Activated naive CD4-positive, alpha-beta T cell treated with Interleukin-2 at 50 U/mL for 16 hours (primary cell): ENCODE measurements at places on chromosomes 6 and 20.

DNA sequence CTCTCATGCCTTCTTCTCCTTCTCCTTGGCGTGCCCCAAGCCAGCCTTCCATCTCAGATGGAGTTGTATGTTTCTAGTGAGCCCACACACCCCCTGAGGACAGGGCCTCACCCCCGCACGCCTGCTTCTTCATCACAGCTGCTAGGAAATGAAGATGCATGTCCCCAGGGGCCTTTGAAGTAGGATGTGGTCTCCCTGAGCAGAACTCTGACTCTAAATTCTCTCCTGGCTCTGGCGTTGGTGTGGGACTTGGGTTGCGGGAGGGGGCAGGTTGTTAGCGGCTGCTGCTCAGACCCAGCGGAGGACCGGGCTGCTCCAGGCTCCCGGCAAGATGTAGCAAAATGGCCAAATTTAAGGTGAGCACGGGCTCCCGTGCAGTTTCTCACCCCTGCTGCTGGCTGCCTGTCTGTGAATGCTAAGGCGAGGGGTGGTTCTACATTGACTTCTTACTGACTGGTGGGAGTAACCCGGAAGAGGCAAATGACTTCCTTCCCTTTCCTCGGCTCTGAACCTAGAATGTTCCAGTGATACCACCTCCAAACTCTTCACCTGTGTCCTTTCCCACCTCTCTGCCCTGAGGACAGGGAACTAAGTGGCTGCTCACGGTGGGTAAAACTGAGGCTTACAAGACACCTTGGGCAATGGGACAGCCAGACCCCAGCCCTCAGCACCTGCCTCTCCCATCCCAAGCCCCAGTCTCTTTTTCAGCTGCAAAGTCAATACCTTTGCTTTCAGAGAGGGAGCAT, 8.8 kb downstream of the SYNJ2 start:
- no peak for DNase-seq

GRCh38 chr6:148708707-148709106, 38.1 kb upstream of the UST start:
- DNase-seq = no peak

DNA sequence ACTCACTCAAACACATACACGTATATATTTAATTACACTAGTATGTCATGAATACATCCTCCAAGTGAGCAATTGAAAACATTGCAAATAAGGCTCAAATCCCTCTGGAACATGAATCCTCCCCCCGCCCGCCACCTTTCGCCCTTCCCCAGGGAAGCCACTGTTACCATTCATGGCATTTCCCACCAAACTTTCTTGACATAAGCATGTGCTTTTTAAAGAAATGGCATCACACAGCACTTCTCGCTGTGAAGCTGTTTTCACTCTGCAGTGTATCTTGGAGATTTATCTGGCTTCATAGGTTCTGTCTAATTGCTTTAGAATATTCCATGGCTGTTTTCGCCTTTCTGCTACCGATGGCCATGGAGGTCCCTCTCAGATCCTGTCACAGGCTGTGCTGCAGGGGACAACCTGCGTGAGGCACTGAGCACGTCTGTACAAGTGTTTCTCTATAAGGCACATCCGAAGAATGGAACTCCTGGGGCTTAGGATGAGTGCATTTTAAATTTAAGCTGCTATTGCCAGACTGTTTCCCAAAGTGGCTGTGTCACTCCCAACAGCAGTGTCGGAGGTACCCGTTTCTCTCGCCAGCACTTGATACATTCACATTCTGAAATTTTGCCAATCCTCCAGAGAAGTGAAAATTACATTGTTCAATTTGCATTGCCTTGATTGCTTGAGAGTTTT, 22.2 kb upstream of the PHACTR3 start:
- no peak for DNase-seq

GRCh38 chr20:16066571-16066970, 506.7 kb downstream of the KIF16B start:
- DNase-seq = no peak

- DNase-seq = no peak
Measured at GRCh38 chr20:10824750-10825500, 151.1 kb upstream of the JAG1 start.

DNA sequence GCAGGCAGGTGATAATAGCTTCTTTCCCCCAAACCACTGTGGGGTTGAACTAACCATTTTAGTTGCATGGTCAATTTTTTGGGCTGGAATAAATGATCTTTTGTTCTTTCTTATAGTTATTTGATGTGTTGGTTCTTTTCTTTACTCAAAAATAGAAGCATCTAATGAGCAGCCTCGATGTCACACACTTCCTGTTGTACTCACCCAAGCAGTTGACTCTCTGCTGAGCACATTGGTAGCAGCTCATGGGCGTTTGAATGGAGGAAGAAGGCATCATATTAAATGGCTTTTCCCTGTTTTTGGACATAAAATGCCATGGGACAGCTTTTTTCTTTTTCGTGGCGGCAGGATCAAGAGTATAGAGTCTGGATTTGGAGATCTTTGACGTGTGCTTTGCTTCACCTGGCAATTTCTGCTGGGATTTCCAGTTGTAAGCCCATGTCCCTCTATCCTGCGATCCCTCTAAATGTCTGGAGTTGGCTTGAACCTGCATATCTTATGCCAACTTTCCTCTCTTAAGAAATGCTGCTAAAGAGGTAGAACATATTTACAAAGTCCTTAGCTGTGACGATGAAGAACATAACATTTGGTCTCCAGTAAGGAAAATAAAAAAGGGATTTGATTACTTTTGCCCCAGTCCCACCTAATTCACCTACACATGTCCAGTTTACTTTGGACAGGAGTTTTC, 268.3 kb downstream of the PRL start:
- DNase-seq = no peak

DNA sequence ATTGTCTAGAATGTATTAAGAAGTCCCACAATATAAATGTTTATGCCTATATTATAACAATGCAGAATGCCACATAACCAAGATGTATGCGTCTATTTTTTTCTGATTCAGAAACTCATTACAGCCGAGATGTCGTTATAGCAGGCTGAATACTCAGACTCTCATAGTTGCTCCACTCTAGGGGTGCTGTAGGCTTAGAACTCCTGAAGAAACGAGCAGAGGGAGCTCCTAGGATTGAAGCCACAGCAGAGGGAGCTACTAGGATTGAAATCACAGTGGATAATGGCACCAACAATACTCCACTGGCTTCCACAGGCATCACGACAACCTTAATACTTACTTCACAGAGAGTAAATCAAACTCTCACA, 208.9 kb downstream of the KIF16B start:
- no peak for DNase-seq

GRCh38 chr20:7741866-7742265, 198.4 kb downstream of the HAO1 start:
- DNase-seq = no peak

DNA sequence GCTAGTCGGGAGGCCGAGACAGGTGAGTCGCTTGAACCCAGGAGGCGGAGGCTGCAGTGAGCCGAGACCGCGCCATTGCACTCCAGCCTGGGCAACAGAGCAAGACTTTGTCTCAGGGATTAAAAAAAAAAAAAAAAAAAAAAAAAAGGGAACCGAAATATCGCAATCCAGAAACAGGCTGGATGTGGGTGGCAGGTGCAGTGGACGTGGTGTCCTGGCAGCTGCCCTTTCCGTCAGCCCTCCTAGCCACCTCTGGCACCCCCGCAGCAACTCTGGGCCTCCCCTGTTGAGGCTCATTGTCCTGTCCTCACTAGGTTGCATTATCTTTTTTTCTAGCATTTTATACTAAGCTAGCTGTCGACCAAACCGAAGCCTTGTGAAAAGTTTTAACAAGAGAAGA, 113.5 kb downstream of the DTNBP1 start:
- DNase-seq = no peak

- no peak for DNase-seq
Measured at GRCh38 chr6:125157725-125158124, 4.2 kb downstream of the TPD52L1 start.

DNA sequence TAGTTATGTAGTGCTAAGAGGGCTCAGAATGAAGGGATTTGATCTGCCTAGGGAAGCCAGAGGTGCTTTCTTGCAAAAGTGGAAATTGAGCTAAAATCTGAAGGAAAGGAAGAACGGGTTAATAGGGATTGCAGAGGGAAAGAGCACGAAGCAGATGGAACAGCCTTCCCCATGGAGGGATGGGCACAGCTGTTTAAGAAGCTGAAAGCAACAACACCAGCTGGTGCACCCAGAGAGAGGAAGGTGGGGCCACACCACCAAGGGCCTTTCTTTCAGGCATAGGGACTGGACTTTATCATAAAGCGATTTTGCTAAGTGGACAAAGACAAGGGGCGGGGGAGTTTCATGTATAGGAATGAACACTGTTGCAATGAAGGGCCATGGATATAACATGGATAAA, 65.8 kb upstream of the SNRPB2 start:
- DNase-seq = no peak

DNA sequence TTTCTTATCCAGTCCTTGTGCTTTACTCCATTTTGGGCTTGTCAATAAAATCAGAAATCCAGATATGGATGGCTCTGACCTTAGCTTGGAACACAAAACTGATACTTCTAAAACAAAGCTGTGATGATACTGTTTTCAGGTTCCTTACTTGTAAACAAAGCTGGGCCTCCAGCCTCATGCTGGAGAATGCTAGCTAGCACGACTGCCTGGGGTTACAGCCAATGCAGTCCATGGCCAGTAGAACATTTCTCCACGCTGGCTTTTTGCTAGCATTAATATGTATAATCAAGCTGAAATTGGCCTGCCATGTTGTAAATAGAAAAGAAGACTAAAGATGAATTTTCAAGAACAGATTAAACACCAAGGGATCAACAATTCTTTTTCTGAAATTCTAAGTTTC, 63.9 kb downstream of the MTHFD1L start:
- DNase-seq = no peak

GRCh38 chr6:68653074-68653705, 18.1 kb downstream of the ADGRB3 start:
- DNase-seq = no peak

DNA sequence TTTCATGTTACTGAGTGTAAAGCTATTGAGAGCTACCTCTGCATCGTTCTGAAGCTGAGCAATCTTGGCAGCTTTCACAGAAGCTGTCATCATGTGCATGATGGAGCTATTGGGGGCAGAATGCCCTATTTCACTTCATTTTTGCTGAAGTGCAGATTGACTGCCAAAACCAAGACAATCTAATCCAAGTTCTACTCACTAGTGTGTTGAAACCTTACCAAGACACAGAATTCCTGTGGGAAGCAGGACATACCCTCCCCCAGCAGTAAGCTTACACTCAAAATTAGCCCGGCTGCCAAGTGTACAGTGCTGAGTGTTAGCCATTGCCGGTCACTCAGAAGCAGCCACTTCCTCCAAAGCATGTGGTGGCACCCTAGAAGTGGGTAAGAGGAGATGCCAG, 177.3 kb upstream of the TENT5A start:
- no peak for DNase-seq

DNA sequence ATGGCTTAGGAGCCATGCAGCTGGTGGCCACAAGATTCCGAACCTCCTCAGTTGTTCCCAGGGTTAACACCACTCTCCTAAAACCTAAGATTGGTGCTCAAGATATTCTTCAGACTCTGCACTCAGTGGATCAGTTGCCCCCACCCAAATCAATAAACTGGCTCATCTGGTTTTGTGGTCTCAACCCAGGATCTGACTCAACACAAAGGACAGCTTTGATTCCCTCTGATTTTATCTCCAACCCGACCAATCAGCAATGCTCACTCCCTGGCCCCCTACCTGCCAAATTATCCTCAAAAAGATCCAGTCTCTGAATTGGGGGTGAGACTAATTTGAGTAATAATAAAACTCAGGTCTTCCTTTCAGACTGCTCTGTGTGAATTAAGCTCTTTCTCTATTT, 137.5 kb downstream of the EYS start:
- DNase-seq = no peak

DNA sequence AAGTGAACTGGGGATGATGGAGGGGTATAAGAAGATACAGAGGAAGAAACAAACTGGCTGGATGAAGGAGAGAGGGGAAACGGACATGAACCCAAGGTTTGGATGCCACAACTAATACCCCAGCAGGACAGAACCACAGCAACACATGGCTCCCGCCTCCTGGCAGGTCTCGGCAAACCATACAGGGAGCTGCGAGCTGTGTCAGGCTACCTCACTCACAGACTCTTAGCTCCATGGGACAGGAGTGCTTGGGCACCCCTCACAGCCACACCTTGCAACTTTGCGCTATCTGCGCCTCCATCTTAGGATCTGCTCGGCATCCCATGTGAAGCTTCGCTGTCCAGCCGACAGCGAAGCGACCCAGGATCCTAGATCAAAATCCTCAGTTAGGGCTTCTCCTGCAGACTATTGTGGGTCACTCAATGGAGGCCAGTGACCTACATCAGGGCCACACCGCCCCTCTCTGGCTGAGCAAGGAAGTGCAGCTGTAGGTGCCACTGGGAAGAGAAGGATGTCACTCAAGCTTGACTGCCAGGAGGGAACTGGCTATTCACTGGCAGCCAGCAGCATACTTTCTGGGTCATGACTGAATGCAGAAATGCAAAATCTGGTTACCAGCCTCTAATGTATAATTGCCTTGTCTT, 174.4 kb upstream of the RIN2 start:
- no peak for DNase-seq

- no peak for DNase-seq
Measured at GRCh38 chr20:47292581-47292980, 63.9 kb downstream of the ZMYND8 start.

DNA sequence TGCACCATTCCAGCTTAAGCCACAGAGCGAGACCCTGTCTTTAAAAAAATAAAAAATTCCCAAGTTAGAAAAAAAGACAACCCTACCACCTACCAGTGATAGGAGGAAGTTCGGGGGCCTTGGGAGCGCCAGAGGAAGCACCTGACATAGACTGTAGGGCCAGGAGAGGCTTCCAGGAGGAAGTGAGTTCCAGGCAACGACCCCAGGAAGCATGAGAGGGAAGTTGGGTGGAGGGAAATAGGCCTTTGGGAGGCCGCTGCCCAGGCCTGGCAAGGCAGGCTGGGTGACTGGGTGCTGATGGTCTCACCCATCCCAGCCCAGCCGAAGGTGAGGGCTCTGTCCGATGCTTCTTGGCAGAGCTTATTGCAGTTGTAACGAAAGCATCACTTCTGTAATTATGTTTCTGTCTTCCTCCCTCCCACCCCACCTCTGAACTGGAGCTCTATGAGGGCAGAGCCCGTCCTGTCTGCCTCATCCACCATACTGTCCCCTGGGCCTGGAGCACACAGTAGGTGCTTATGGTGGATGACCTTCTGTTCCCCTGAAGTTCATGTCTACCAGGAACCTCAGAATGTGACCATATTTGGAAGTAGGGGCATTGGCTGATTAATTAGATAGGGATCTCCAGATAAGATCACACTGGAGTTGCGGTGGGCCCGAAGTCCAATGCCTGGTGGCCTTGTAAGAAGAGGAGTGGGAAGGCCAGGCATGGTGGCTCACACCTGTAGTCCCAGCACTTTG, 54.1 kb downstream of the UBE2V1 start:
- no peak for DNase-seq

- DNase-seq = no peak
Measured at GRCh38 chr6:113636357-113636824, 220.8 kb upstream of the MARCKS start.

DNA sequence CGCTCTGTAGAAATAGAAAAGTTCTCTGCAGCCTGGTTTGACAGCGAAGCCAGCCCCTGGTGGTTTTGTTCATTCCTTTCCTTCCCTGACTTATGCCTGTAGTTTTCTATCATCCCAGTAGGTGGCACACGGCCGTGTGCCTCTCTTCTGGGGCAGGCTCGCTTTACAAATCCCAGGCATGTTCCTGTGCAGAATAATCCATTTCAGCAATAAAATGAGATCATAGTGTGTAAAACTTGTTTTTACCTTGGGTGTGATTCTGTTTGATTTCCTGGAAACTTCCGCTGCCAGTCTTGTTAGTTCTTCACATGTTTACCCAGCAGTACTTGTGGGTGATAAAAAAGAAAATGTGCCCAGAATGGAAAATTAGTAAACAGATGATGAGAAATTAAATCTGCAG, 7.4 kb upstream of the INSM1 start:
- peak; percentile 31 for DNase-seq

- DNase-seq = no peak
Measured at GRCh38 chr20:9578594-9578993, 64.2 kb downstream of the LAMP5 start.
